ENCODE measurements at places on chromosomes 1 and 21. TPM values are rescaled to one million over a fixed set of nuclear protein-coding genes. Genes with fewer than 3 reads are reported as not detected.

BRINP2 gene
- total RNA-seq = 0.75 TPM

GRCh38 chr21:14376854-14377253, 6.1 kb downstream of the HSPA13 start:
- H3K4me1 ChIP-seq = peaks cover 4% of the 10 kb centered on the region
- H3K36me3 ChIP-seq = peaks cover 35% of the 10 kb centered on the region
- H3K27ac ChIP-seq = no peak overlapping the region
- H3K27me3 ChIP-seq = no peaks in the 10 kb centered on the region

ESPN gene
- 61.5 TPM for total RNA-seq

DNA sequence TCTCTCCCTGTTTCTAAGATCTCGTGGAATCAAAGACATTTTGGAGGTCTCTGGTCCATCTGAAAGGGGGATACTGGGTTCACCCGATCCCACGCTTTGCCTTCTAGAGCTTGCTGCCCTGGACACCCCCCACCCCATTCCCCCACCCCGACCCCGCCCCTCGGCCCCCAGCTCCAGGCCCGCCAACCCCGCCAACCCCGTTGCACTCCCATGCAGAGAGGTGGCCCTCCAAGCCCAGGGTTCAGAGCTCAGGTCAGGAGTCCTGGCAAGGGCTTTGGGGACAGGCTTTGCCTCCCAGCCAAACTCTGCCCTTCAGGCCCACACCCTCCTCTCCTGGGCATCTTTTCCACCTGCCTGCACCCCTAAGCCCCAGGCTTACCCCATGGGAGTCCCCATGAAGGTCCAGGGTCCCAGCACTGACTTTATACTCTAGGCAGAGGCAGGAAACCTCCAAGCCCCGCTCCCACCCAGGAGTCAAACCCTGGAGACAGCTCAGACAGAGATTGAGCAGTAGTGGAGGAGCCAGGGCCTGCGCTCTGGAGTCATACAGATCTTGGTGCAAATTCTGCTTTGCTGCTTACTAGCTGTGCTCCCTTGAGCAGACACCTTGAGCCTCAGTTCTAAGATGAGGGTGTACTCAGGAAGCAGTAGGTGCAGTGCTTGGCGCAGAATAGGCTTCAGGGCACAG, 155.9 kb downstream of the FOXD2 start:
- DNase-seq = no peak
- H3K4me1 ChIP-seq = peaks cover 8% of the 10 kb centered on the region
- H3K36me3 ChIP-seq = no peaks in the 10 kb centered on the region
- no peak overlapping the region for H3K4me3 ChIP-seq

- no peaks in the 10 kb centered on the region for H3K27me3 ChIP-seq
- no peaks in the 10 kb centered on the region for H3K4me1 ChIP-seq
- H3K4me3 ChIP-seq = no peak overlapping the region
- H3K27ac ChIP-seq = no peak overlapping the region
Observed at GRCh38 chr1:159408862-159409400, 23.1 kb upstream of the OR10J4 start.

SAMD11 gene
- total RNA-seq = 1.2 TPM

DNA sequence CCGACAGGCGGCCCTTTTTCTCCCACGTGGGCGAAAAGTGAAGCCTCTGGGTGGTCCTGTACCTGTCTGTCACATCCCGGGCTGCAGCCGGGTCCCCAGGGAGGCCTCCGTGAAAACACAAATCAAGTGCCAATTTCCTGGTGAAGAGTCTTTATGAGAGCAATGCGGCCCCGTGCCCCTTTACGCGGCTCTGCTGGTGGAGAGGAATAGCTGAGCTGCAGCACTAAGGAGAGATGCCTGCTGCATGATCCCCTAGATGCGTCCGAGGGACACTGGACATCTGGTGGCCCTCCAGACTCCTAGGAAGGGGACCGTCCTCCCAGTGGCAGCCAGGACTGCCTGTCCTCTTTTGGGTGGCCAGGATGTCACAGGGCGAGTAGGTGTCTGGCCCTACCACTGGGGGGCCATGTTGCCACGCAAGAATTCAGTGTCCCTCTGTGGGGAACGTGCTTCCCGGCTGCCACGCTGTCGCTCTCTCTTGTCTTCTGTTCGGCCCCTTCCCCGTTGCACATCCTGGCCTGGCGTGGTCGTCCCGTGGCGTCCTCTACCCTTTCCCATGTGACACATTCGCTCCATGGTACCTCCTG, 38.7 kb downstream of the COL18A1 start:
- H3K4me1 ChIP-seq = peaks cover 49% of the 10 kb centered on the region
- no peak overlapping the region for H3K27ac ChIP-seq
- H3K27me3 ChIP-seq = no peaks in the 10 kb centered on the region
- H3K36me3 ChIP-seq = no peaks in the 10 kb centered on the region
- H3K4me3 ChIP-seq = no peak overlapping the region
- no peak for DNase-seq

FAM151A gene
- 25.1 TPM for total RNA-seq

CYP4B1 gene
- total RNA-seq = 0.59 TPM

DNA sequence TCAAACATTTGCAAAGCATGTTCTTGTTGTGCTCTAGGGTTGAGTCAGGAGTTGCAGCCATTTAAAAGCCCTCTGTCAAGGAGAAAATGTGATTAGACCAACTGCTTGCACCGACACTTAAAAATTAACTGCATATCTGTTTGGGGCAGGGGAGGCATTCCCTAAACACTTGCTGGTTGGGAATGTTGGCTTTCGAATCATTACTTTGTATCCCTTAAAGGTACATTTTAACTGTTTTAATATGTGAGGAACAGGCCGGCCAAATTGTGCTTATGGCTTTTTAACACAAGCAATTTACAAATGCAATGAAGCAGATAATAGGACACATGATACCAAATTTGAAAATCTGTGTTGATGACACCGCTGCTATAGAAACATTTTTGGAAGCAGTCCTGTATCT, 159.1 kb downstream of the LHX8 start:
- H3K27me3 ChIP-seq = no peaks in the 10 kb centered on the region
- no peak for DNase-seq
- H3K27ac ChIP-seq = no peak overlapping the region
- no peak overlapping the region for H3K4me3 ChIP-seq

DNA sequence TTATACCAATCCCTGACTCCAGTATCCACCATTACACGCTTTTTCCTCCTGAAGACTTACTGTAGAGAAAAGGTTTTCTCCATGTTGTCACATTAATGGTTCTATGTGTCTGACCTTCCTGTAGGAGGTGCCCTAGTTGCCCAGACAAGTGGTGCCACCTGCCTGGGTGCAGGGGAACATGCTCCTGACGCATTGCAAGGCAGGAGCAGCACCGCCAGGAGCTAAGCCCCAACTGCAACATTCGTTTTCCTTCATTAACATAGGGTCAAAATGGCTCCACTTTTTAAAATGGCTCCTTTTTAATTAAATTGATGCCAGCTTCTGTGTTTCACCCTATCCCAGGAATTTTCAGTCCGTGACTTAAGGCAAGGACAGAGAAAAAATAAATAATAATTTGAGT, 220.1 kb upstream of the SAMSN1 start:
- no peak for DNase-seq
- no peaks in the 10 kb centered on the region for H3K36me3 ChIP-seq
- no peak overlapping the region for H3K4me3 ChIP-seq
- H3K27ac ChIP-seq = no peak overlapping the region
- peaks cover 1% of the 10 kb centered on the region for H3K4me1 ChIP-seq

DNA sequence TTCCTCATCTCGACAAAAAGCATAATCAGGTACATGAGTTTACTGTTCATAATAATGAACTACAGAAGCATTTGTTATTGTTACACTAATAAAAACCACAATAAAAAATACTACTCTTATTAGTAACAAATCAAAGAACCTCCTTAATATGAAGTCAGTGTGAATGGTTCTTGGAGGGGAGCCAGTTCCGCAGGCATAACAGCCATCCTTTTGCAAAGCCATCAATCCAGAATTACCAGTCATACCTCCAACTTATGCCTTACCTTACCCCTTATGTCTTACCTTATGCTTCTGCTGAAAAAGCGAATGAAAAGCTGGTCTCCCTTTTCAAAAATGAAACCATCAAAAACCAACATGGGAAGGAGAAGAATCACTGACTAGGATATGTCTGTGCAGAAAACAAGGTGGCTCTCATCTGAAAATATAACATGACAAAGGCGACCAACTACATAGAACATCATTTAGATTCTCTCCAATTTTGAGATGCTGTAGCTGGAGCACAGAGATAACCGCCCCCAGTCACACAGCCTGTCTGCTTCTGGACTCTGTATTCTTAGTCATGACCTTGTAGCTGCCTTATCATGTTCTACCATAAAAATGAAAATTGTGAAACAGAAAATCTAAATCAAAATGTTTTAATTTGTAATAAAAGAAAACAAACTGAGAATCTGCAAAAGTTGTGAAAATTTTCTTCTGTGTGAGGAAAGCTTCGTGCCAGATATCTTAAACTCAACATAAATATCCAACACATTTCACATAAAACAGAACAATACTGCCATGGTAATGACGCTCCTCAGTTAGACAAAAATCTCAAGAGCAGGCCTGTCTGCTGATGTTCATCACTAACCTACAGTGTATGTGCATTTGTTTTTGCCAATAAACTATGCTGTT, 438.2 kb downstream of the SMYD3 start:
- DNase-seq = no peak
- H3K4me1 ChIP-seq = no peaks in the 10 kb centered on the region
- no peaks in the 10 kb centered on the region for H3K27me3 ChIP-seq
- H3K4me3 ChIP-seq = no peak overlapping the region
- H3K27ac ChIP-seq = no peak overlapping the region
- no peaks in the 10 kb centered on the region for H3K36me3 ChIP-seq

GRCh38 chr21:31530897-31531705, 128.4 kb upstream of the SOD1 start:
- no peak for DNase-seq
- no peaks in the 10 kb centered on the region for H3K4me1 ChIP-seq
- no peaks in the 10 kb centered on the region for H3K36me3 ChIP-seq
- H3K4me3 ChIP-seq = no peak overlapping the region
- H3K27me3 ChIP-seq = no peaks in the 10 kb centered on the region

DNA sequence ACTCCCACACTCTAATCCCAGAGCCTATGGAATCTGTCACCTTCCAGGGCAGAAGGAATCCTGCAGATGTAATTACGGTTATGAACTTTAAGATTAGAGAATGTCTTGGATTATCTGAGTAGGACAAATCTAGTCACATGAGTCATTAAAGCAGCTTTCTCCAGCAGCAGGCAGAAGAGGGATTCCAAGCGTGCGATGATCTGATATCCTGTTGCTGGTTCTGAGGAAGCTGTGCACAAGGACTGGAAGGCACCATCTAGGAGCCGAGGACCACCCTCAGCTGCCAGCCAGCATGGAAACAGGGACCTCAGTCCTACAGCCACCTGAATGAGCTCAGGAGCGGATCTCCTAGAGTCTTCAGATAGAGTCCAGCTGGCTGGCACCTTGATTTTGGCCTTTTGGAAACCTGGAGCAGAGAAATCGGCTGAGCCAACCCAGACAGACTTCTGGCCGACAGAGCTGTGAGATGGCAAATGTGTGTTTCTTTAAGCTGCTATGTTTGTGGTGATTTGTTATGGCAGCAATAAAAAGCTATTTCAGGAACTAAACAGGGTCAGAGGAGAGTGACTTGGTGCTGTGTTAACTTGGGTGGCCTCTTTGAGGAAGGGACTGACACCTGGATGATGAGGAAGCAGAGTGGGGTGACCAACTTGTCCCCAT, 34.5 kb downstream of the LRRN2 start:
- H3K27ac ChIP-seq = no peak overlapping the region
- DNase-seq = no peak
- H3K4me3 ChIP-seq = no peak overlapping the region
- H3K27me3 ChIP-seq = no peaks in the 10 kb centered on the region
- no peaks in the 10 kb centered on the region for H3K36me3 ChIP-seq
- H3K4me1 ChIP-seq = no peaks in the 10 kb centered on the region

- DNase-seq = no peak
- no peak overlapping the region for H3K27ac ChIP-seq
- H3K4me1 ChIP-seq = peaks cover 5% of the 10 kb centered on the region
- H3K4me3 ChIP-seq = no peak overlapping the region
- H3K27me3 ChIP-seq = no peaks in the 10 kb centered on the region
Observed at GRCh38 chr1:30381671-30382365, 341.6 kb downstream of the MATN1 start.

DNA sequence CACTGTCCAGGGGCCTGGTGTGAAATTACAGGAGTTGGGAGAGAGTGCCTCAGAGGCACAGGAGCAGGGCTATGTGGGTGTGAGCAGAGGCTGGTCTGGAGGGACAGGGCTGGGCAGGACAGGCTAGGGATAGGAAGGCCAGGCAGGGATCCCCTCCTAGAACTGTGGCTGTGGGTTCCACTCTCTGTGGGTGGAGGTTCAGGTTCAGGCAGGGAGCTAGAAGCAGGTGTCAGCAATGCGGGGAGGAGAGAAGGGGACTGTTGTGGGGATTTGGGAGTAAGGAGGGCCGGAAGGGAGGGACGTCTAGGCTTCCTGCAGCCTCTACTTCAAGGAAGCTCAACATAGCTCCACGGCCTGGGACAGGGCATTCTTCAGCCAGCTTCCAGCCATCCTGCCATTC, 8.3 kb upstream of the GPR61 start:
- DNase-seq = no peak
- H3K4me3 ChIP-seq = no peak overlapping the region
- H3K27me3 ChIP-seq = no peaks in the 10 kb centered on the region
- H3K36me3 ChIP-seq = no peaks in the 10 kb centered on the region
- no peak overlapping the region for H3K27ac ChIP-seq
- no peaks in the 10 kb centered on the region for H3K4me1 ChIP-seq

- H3K27me3 ChIP-seq = no peaks in the 10 kb centered on the region
- H3K4me1 ChIP-seq = no peaks in the 10 kb centered on the region
- H3K27ac ChIP-seq = no peak overlapping the region
- H3K4me3 ChIP-seq = no peak overlapping the region
Observed at GRCh38 chr1:10146391-10146790, 64.0 kb upstream of the KIF1B start.

GRCh38 chr1:218433744-218434143, 88.6 kb downstream of the TGFB2 start:
- no peaks in the 10 kb centered on the region for H3K4me1 ChIP-seq
- DNase-seq = no peak
- H3K4me3 ChIP-seq = no peak overlapping the region

DNA sequence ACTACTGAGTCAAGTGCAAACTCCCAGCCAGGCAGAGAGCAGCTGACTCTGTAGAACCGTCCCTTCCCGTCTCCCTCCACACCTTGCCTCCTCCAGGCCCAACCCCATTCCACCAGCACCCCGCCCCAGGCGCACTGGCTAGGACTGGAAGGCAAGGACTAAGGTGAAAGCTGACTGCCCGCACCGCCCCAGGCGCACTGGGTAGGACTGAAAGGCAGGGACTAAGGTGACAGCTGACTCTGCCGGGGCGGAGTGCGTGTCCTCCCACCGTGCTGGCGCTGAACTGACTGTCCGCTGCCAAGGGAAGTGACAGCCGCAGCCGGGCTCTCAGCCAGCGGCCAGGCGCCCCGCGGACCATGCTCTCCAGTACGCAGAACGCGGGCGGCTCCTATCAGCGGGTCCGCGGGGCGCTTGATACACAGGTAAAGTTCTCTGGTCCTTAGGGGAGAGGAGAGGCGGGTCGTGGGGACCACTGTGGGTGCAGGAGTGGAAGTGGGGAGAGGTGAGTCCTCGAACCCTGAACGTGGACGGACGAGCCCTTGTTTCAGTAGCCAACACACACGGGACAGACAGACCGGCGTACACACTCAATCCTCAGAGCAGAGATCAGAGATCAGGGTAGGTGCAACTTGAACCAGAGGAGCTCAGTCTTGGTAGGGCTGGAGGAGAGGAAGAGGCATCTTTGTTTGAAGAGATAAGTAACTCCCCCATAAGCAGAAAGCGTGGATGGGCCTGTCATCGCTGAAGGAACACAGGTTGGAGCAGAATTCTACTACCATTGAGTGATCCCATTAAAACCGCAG, 58.0 kb downstream of the RBM11 start:
- H3K36me3 ChIP-seq = no peaks in the 10 kb centered on the region
- no peaks in the 10 kb centered on the region for H3K27me3 ChIP-seq
- H3K4me3 ChIP-seq = peak overlapping the region; percentile 26

FCRL4 gene
- not detected for total RNA-seq

All from liver (tissue), 10 donors.